Activated CD4-positive, CD25-positive, alpha-beta regulatory T cell (primary cell): ENCODE measurements at places on chromosomes 1 and 21.

DNA sequence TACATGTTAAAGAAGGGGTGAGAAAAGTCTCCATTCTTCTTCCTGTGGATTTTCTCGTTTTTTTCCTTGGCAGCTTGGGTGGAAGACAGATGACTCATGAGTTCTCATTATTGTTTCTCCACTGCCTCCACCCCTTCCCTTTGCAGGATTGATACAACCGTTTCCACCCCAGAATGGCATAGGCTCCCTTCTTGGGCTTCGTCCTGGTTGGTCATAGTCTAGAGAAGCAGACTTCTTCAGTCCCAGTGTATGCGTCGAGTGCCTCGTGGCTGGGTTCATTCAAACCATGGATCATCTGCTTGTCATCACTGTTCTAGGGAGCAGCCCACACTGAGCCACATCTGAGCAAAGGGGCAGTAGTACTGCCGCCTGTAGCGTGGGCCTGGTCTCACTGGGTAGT lies 13.7 kb downstream of the PTGFRN start:
- DNase-seq: no peak

DNA sequence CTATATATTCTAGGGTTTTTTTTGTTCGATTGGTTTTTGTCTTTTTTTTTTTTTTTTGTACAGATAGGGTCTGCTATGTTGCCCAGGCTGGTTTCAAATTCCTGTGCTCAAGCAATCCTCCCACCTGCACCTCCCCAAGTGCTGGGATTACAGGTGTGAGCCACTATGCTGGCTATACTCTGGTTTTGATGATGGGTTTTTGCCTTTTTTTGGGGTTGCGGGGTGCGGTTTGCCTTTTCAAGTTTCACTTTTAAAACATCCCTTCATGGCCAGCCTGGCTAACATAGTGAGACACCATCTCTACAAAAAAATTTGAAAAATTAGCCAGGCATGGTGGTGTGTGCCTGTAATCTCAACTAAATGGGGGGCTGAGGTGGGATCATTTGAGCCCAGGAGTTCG lies 10.0 kb downstream of the KDM5B start:
- DNase-seq: no peak

DNA sequence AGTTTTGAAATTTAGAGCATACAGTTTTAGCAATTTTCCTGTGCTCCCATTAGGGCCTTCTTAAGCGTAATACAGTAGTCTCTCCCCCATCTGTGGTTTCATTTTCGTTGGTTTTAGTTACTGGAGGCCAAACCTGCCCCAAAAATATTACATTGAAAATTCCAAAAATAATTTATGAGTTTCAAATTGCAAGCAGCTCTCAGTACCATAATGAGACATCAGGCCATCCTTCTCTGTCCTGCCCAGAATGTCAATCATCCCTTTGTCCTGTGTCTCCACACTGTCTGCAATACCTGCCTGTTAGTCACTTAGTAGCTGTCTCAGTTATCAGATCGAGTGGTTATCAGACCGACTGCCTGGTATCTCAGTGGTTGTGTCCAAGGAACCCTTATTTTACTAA lies 45.4 kb downstream of the ADSS2 start:
- no peak for DNase-seq

DNA sequence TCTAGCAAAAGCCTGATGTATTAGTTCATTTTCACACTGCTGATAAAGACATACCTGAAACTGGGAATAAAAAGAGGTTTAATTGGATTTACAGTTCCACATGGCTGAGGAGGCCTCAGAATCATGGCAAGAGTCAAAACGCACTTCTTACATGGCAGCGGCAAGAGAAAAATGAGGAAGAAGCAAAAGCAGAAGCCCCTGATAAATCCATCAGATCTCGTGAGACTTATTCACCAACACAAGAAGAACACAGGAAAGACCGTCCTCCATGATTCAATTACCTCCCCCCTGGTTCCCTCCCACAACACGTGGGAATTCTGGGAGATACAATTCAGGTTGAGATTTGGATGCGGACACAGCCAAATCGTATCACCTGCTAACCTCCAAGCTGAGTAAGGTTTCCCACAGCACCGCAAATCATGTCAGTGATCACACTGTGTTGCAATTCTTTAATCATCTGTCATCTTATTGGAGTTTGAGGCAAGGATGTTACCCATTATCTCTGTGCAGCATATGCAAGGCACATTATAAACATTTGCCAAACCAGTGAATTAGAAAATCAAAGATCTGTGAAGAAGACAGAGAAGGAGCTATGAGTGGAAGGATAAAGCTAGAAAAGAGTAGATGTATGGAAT lies 128.5 kb downstream of the ZNF281 start:
- no peak for DNase-seq

- no peak for DNase-seq
Measured at GRCh38 chr1:16300436-16300835, 51.8 kb downstream of the FBXO42 start.

DNA sequence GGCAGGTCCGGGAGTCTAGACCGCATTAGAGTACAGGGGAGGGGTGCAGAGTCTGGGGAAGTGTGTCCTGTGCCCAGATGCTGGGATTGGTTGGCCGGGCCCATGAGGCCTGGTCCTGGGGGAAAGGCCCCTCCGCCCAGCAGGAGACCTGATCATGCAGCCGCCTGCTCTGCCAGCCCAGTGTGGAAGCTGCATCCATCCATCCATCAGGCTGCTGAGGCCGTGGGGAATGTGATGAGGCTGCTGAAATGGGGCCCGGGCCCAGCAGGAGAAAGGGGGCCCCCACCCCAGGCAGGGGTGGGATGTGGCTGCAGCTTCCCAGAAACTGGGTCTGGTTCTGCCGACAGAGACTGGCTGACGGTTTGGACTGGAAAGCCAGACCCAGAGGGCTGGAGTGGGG lies 37.2 kb downstream of the EPHA2 start:
- DNase-seq: no peak

DNA sequence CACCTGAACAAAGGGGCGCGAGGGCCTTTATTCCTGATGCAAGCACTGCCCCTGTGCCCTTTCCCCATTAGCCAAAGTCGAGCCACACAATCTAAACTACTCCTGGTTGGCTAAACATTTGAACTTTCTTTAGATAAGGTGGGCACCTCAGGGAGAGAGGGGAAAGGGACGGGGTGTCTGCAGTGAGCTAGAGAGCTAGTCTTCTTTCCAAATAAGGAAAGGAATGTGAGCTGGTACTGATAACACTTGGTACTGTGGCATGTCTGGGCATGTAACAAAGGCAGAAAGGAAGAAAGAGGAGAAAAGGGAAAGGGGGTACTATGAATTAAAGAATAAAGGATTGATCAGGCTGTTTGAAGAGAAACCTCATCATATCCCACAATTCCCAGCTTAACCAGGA lies 62.8 kb downstream of the OVGP1 start:
- no peak for DNase-seq

DNA sequence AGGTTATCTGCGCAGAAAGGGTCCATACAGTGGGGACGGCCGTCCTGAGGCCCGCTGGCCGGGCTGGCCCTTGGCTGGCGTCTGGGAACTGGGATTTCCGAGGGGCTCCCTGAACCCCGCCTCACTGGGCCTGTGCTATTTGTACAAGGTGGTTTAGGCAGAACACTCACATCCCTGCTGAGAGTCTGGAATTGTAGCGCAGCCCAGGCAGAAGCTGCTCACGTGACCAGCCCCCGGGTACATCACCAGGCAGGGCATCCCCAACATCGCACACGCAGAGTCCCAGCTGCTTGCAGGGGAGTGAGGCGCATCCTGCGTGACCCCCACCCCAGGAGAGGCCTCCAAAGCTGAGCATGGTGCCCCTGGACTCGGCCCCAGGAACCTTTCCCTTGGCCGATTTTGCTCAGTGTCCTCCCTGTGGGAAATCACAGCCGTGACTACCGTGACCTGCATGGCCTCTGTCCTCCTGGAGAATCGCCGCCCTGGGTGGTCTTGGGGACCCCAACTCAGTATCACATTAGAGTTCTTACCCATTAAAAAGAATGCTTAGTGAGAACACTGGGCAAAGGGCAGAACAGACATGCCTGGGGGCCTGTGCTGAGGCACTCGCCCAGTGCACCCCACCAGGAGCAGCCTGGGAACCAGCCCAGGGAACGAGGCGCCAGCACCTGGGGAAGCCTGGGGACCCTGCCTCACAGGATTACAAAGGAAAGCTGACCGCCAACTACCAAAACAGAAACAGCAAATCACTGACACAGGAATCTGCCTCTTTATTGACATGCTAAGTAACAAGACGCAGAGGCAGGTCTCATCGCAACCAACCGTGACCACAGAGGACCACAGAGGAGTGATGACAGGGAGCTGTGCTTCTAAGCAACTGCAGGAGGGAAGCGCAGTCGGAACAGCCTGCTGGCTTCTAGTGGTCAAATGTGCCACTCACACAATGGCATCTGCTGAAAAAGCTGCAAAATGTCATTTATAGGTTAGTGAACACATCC lies 33.5 kb downstream of the UBE2G2 start:
- no peak for DNase-seq

- DNase-seq: no peak
Measured at GRCh38 chr1:203601716-203602309, 24.8 kb upstream of the ATP2B4 start.

- DNase-seq: no peak
Measured at GRCh38 chr1:17400725-17401341, 28.8 kb downstream of the PADI6 start.

DNA sequence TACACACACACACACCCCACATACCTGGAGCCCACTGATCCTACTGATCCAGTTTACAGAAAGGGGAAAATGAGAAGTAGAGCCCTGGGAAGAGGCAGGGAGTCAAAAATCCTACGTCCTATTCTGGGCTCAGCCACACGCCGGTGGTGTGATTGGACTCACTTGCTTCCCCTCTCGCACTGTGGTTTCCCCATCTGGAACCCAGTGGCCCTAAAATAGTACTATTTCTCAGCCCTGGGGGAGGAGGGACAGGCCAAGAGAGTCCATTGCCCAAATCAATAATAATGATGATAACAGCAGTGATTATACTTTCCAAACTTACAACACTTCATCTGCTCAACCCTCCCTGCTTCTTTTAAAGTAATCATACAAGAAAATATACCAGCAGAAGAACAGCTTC lies 2.9 kb upstream of the PIGR start:
- DNase-seq: no peak

- DNase-seq: no peak
Measured at GRCh38 chr1:224273641-224274040, 56.3 kb downstream of the NVL start.

GRCh38 chr1:201766131-201766866 lies 62.7 kb upstream of the IPO9 start:
- no peak for DNase-seq

DNA sequence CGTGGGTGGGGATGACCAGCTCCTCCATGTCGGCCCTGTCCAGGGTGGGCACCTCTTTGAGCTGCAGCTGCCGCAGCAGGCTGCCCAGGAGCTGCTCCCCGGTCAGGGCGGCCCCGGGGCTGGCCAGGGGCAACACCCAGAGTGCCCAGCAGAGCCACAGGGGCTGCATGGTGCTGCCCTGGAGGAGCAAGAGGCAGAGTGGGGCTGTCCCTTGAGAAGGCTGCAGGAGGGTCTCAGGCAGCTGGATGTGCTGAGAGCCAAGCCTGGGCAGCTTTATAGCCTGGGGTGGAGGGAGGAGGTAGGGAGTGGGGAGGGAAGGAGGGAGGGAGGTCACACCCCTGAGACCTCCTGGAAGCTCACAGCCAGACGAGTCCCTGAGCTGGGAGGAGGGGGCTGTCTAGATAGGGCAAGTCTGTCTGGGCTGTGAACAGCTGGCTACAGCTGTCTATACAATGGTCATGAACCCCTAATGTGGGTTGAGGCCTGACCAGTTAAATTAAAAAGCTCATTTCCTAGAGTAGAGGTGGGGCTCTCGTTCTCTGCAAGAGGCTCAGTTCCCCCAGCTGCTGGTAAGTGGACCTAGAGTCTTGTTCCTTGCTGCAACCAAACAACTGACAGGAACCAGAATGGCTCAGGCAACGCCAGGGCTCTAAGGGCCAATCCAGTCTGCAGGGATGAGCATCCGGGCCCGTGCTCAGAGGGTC lies at the start of gene LEFTY1:
Gene LEFTY1 (minus strand): TSS at position 249 of the 704 bp plus-strand sequence. CDS start 80 bp downstream, at position 169.
- DNase-seq: no peak

- DNase-seq: no peak
Measured at GRCh38 chr1:179115181-179115580, 33.3 kb downstream of the TOR3A start.

GRCh38 chr1:201724039-201724765 lies 104.8 kb upstream of the IPO9 start:
- DNase-seq: no peak

DNA sequence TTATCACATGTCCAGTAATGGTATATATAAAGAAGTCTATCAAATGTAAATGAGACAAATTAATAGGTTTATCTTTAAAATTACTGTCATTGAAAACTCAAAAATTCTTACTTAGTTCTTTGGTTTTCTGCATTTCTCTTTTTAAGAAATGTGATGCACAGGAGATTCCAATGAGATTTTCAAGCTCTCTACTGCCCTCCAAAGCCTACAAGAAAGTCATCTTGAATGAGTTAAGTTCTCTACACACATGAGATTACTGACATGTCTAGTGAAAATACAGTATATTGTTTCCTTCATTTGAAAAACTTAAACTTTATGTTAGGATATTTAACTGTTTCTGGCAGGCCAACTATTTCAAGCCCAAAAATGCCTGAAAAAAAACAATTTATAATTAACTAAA lies 68.8 kb downstream of the ITGB3BP start:
- DNase-seq: no peak

GRCh38 chr1:193144361-193144938 lies 22.6 kb downstream of the CDC73 start:
- no peak for DNase-seq

DNA sequence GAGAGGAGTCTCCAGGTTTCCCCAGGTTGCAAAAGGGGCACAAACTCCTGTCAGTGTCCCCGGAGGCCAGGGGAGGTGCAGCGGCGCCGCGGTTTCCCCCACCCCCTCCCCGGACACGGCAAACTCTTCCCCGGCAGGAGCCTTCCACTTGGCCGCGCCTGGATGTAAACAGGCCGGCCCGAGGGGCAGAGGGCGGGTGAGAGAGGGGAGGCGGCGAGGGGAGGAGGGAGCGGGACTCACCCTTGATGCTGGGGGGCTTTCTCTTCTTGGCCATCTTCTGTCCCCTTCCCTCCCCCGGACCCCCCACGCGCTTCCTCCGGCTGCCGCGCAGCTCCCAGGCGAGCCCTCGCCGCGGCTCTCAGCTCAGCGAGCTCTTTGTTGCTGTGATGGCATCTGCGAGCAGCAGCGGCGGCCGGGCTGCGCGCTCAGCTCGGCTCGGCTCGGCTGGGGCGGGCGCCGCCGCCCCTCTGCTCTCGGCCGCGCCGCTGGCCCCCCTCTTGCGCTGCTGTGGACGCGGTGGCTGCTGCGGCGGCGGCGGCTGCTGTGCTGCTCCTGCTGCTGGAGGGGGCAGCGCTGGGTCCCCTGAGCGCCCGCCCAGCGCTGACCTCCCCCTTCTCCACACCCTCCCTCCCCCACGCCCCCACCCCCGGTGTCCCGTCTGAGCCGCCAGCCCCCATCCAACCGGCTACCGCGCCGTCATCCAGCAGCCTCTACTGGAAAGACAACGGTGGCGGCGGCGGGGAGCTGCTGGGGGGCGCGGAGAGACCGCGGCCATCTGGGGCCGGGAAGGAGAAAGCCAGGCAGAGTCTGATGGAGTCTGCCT lies 4.9 kb upstream of the SLC44A5 start:
- no peak for DNase-seq
